Fibroblast of skin of scalp (primary cell): ENCODE measurements at places on chromosomes 7 and 10.
A peak's percentile ranks its signal among the peaks of the same experiment; 100 is the strongest.

- no peak for DNase-seq
Observed at GRCh38 chr7:46390042-46390441, 469.0 kb upstream of the IGFBP3 start.

DNA sequence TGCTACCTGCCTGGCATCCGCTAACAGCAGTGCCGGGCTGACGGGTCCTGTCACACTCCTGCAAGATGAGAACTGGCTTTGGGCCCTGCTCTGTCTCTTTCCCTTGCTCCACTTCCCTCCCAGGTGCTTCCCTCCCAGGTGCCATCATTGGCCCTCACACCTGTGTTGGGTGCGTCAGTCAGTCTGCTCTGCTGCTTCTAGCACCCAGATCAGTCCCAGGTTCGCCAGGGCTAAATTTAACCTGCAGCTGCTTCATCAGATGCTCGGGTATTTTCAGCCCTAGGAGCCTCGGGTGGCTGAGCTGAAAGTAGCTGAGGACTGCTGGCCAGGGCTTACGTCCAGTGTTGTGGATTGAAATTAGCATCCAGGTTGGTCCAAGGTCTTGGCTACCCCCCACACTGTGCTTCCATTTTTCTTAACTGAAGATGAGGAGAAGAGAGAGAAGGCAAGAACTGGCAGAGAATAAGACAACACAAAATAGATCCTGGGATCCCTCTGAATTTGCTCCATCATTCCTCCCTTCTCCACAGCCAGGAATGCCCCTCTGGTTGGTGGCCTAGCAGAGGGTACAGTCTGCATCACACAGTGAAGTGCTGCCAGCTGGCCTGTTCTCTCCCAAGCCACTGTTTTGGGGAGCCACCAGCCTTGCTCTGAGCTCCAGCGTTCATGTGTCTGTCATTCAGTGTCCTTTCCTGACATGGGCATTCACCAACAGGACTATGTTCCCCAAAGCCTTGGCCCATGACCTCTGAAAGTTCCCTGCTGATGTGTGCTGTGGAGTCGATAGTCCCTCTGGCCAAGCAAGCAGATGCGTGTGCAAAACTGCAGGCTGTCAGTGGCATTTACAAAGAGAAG, 65.9 kb upstream of the SYPL1 start:
- DNase-seq, result no peak

- DNase-seq, result peak; percentile 79
Observed at GRCh38 chr10:7260412-7260900, 150.4 kb downstream of the SFMBT2 start.

DNA sequence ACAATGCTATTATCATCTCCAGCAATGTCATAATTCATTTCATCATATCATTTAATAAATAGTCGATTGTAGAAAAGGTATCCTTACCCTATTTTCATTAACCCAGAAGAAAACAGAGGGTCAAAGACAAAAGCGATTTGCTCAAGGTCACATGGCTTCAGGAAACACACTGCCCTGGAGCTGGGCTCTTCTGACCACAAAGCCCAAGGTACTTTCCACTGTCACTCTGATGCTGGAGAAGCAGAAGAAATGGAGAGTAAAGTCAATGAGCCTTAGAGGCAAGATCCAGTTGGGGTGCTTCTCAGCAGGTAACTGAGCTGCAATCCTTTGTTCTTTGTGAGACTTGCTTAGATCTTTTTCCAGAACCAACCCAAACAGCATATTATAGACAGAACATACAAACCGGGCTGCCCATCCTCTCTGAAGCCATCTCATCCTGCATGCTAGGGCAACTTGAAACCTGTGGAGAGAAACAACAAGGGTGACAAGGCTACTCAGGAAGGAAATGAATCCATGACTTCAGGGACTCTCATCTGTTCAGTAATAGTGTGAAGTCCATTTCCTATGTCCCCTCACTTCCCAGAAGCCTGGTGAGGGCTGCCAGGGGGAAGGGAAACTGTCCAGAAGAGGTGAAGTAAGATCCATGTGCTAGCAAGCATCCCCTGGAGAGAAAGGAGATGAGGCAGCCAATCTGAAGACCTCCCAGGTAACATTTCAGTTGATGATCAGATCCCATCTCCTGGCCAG, 148.6 kb upstream of the SVIL start:
- no peak for DNase-seq
